ENCODE measurements at places on chromosomes 2 and 18. TPM values are rescaled to one million over a fixed set of nuclear protein-coding genes. Genes with fewer than 3 reads are reported as not detected.

FLACC1 gene
- 2.9 TPM for total RNA-seq

BCL11A gene
- 29.0 TPM for total RNA-seq

PLGLB1 gene
- total RNA-seq: 16.7 TPM

MDH1B gene
- total RNA-seq: 3.5 TPM

ASB1 gene
- total RNA-seq: 22.1 TPM

NCKAP1 gene
- total RNA-seq: 195 TPM

Data from camera-type eye (tissue), 1 donor.